Skin of body (tissue), 3 donors: ENCODE measurements at places on chromosomes 4 and X.

DNA sequence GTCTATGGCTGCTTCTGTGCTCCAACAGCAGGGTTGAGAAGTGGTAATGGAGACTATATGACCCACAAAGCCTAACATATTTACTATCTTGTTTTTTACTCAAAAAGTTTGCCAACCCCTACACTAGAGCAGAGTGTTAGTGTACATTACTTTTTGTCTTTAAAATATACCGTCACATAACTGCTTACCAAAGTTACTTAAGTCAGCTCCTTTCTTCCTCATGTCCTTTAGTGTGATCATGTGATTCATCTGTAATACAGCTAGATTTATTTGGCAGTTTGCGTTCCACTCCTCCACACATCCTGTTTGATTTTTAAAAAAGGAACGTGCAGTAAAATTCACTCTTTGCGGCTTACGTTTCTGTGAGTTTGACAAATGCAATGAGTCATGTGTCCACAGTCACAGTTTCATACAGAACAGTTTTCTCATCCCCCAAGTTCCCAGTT lies 162.4 kb upstream of the GPRIN3 start:
- no peak for DNase-seq

- no peak for DNase-seq
Observed at GRCh38 chr4:24076811-24077210, 187.0 kb upstream of the PPARGC1A start.

- DNase-seq: peak; percentile 7
Observed at GRCh38 chr4:5357870-5358269, 306.6 kb downstream of the STK32B start.

- peak; percentile 20 for DNase-seq
Observed at GRCh38 chrX:3415011-3415410, 68.6 kb upstream of the MXRA5 start.

DNA sequence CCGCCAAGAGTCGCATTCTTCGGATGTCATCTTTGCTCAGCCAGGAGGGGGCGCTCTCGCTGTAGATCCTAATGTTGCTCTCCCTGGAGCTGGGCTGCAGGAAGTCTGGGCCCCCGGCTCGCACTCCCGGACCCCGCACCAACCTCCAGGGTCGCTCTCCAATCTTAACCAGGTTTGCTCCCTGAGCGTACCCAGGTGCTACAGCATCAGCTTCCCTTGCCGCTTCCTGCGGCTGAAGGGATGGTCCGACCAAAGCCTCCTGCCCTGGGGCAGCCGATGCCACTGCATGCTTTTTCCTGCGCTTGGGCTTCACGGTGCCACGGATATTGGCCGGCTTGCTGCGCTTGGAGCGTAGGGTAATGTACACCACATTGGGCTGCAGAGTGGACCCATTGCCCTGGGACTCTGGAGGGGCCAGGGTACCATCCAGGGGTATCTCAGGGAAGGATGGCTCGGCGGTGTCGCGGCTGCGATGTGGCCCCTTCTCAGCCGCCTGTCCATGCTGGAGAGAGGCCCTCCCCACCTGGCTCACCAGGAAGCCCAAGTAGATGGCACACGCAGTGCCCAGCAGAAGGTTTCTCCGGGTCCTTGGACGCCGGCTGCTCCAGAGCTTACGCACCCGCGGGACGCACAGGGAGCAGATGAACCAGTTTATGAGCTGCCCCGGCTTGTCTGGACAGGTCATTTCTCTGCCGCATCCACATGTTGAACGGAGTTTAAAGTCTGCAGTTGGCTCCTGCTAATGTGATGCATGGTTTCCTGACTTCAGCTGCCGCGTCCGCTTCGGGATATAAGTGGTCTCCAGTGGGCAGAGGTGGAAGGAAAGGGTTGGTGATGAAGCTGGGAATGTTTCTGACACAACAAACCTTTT lies 1.9 kb downstream of the GASK1B start:
- peak; percentile 28 for DNase-seq

GRCh38 chr4:157664726-157665125 lies 444.2 kb downstream of the GRIA2 start:
- DNase-seq: no peak

- DNase-seq: no peak
Observed at GRCh38 chrX:25016938-25017598, 1.3 kb upstream of the ARX start.

GRCh38 chrX:11321986-11322385 lies 28.8 kb downstream of the AMELX start:
- DNase-seq: no peak

DNA sequence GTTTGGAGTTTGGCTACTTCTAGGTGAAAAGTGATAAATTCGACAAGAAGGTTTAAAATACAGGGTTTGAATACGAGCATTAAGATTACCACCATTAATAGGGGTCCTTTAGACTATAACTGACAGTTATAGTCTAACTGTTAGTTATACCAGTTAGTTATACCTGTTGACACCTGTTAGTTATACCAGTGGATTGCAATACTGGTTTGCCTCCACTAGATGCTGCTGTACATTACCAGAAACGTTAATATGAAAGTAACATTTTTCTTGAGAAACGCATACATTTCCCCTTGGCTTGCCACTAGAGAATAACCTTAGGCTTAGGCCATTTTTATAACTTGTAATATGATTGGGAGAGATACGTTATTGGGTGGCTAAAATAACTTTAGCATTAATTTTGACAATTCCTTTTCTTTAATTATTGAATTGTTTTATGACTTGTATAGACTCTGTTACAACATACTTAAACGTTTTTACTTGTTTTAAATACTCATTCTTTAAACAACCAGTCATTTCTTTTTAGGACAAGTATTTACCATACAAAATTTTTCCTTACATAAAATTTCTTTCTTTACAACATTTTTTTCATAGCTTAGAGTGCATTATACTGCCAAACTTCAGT lies 911.2 kb downstream of the FSTL5 start:
- no peak for DNase-seq

- DNase-seq: no peak
Observed at GRCh38 chr4:14008494-14008893, 381.0 kb upstream of the BOD1L1 start.

DNA sequence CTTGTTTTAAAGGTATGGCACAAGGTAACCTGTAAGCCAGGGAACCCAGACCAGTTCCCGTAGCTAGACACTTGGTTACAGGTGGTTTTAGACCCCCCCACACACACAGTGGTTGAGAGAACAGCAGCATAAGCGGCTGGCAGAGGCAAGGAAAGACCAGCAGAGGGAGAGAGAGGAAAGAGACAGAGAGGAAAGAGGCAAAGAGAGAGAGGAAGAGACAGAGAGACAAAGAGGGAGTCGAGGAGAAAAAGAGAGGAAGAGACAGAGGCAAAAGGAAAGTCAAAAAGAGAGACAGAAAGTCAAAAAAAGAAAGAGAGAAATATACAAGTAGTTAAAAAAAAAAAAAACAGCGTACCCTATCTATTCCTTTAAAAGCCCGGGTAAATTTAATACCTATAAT lies 19.5 kb upstream of the PCSK1N start:
- DNase-seq: no peak

- DNase-seq: no peak
Observed at GRCh38 chr4:78480286-78480685, 71.3 kb upstream of the ANXA3 start.

DNA sequence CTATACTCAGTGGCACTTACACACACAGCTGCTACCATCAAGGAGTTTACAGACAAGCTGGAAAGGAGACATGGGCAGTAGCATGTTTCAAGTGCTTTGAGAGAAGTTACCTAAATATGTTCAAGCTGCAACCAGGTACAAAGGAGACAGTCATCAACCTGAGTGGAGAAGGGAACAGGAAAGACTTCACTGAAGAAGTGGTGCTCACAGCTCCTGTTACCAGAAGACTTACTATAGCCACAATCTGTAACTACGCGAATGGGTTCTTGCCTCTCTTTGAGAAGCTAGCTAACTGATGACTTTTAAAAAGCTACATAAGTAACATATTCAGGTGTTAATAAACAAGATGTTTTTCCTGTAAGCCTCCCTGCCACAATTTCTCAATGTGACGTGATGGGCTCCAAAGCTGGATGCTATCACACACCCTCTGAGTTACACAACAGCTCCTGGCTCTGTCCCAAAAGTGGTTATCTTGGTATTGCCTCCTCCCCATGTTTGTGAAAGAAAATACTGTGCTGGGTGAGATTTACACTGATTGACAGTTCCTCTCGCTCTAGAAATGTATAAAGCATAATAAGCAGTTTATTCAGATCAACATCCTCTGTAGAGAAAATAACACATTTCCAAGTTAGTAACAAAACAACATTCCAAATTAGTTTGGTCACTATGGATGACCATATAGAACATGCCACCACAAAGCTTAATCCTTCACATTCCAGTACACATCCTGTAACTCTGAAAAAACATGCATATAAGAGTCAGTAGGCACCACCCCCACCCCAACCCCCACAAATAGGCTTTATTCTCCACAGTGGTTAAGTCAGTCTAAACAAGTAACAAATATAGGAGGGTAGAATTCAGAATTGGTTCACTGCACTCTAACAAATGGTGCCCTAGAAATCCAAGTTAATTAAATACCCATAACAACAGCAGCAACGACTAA lies 81.8 kb downstream of the FRYL start:
- peak; percentile 8 for DNase-seq

DNA sequence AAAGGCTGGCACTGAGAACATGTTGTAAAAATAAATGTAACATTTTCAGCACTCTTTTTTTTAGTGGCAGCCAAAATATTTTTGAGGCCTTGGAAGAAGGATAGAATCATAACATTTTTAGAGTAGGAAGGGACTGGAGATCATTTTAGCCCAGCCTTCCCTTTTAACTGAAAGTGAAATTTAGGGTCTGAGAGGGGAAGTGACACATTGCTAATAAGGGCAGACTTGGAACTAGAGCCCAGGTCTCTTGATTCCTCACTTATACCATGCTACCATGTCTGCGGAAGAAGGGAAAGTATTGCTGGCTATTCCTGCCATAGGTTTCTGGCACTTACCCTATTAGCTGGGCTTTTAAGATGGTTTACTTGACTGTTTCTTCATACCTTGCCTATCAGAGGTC lies 4.8 kb downstream of the WDR44 start:
- no peak for DNase-seq

- DNase-seq: no peak
Observed at GRCh38 chrX:74578137-74578536, 36.3 kb downstream of the RLIM start.

- DNase-seq: peak; percentile 11
Observed at GRCh38 chrX:71622576-71623450, 4.5 kb upstream of the CXCR3 start.

GRCh38 chr4:124953486-124953885 lies 241.0 kb upstream of the ANKRD50 start:
- no peak for DNase-seq

- DNase-seq: peak; percentile 54
Observed at GRCh38 chr4:153115322-153116290, 88.6 kb upstream of the TRIM2 start.

- DNase-seq: no peak
Observed at GRCh38 chr4:188737251-188738002, 598.2 kb downstream of the TRIML1 start.

- DNase-seq: no peak
Observed at GRCh38 chrX:153909024-153909979, 4.8 kb downstream of the AVPR2 start.

GRCh38 chrX:70279081-70279480 lies 2.9 kb upstream of the RAB41 start:
- no peak for DNase-seq

- no peak for DNase-seq
Observed at GRCh38 chrX:48689208-48689920, 5.8 kb downstream of the WAS start.

DNA sequence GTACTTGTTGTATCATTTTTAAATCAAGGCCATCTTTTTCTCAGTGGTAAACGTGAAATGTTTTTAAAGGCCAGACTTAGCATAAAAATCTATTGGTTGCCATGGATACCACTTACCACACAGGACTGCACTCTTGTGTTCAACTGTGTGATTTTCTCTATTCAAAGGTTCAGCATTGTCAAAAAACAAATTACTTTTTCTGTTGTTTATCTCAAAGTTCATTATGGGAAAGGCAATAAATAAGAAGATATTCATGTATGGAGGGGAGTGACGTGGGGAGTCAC lies 231.0 kb upstream of the GATB start:
- no peak for DNase-seq

DNA sequence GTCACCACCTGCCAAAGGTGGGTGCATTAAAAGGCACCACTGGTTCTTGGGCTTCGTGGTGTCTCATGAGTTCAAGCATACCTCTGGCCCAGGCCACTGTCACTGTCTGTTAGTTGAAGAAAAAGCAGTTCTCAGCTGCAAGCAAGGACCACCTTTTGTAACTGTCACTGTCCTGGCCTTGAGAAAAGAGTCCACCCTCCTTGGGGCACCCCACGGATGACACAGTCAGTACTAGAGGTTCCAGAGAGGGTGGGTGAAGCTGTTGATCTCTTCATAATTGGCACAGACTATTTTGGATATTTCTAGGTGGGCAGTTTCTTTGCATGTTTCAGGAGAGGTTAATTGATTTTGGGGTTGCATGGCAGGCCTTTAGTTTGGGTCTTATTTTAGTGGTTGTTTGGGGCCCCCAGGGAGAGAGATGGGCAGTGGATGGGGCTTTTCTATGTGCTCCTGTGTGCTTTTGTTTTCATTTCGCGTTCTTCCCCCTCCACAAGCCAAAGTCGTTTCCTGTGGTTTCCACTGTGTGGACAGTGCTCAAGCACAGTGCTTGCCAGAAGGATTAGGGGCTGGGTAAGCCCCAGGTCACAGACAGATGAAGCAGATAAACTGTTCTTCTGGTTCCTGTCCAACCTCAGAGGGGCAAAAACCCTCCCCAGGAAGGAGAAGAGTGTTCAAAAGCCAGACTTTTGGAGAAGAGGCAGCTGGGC lies 156.2 kb upstream of the PPP1R2C start:
- no peak for DNase-seq

- no peak for DNase-seq
Observed at GRCh38 chrX:47247206-47247998, 14.6 kb downstream of the USP11 start.

DNA sequence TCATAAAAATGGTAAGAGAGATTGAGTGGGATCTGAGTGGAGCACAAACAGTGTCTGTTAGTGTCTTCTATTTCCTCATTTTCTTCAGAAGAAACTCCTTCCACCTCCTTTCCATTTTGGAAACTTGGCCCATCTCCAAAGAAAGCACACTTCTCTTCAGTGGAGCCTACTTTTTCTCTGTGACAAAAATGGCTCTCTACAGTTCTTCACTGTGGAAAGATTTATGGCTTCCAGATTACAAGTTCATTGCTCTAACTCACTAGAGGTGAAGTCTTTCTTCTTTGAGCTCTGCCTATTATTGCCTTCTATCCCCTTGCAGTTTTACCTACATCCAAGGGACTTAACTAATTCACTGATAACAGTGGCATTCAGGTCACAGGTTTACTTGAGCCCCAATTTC lies 325.8 kb downstream of the ANTXR2 start:
- no peak for DNase-seq

GRCh38 chr4:100424376-100424775 lies 93.4 kb downstream of the EMCN start:
- DNase-seq: no peak

DNA sequence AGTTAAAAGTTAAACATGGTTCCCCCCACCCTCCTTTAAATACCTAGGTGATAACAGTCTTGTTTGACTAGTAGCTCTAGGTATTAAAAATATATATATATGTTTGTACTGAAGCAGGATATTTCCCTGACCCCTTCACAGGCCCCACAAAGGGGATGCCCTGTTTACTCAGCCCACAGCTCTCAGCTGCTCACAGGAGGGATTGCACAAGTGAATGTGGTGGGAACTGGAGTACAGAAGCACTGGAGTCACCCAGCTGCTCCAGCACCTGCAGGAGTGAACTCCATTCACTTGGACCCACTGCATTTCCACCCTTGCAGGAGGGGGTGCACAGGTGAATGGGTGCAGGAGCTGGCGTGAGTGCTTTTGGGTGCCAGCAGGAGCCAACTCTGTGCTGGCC lies 99.3 kb upstream of the TLR3 start:
- DNase-seq: no peak
